Keratinocyte (primary cell): ENCODE measurements at places on chromosomes 1 and 21.

- no peak for DNase-seq
These were observed 32.1 kb downstream of the CD247 start for GRCh38 chr1:167486090-167486824.

DNA sequence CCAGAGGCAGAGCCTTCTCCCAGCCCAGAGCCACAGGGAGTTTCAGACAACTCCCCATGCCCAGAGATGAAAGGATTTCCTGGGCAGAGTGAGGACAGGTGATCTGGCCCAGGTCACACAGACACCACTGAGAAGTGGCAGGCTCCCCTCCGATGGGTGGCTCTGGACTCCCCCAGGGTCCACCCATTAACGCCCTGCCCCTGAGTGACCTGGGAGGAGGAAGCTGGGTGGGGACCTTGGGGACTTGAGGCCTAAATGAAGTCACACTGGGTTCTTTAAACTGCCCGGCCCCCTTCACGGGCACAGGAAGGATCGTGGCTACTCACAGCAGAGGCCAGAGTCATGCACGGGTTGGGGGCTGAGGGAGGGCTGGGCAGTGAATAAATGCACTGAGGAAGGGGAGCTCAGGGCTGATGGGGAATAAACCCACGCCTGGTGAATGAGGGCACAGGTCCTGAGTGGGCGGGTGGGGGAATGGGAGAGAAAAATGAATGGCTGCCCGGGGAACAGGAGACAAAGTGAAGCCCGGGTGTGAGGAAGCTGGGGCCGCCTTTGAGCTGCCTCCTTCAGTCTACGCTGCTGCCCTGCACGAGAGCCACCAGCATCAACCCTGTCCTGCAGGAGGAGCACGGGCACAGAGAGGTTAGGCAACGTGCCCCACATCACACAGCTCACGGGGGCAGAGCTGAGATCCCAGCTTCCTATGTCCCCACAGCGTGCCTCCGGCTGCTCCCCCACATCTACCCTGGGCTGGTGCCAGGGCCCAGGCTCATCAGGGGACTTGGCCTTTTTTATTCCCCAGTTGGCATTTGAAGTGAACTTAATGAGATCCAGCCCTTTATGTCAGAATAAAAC, 404.3 kb downstream of the MATN1 start:
- no peak for DNase-seq

GRCh38 chr1:30506291-30507015, 216.9 kb downstream of the MATN1 start:
- DNase-seq: no peak

- no peak for DNase-seq
These were observed 705 bp downstream of the KHDRBS1 start for GRCh38 chr1:32014199-32014947.

GRCh38 chr1:209516771-209517680, 66.5 kb upstream of the CAMK1G start:
- no peak for DNase-seq

DNA sequence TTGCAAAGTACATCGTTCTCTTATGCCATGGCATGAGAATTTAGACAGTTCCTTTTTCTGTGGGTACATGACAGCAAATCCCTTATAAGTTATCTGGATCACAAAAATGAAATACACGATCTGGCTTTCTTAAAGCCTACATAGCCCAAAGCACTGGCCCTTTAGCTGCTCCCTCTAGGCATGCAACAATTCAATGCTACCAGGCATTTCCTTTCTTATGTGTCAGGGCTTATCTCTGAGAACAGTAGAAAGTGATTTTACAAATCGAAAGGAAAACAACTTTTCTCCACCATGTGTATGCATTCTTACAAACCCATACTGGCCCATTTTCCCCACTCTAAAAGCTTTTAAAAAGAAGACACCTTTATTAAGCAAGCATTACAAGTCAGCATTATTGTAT, 139.7 kb downstream of the GRIK1 start:
- DNase-seq: no peak

GRCh38 chr1:240424740-240425464, 187.1 kb downstream of the GREM2 start:
- no peak for DNase-seq
